ENCODE measurements at places on chromosomes 4 and X.

- no peak for DNase-seq
Observed at GRCh38 chr4:100511896-100512295, 5.9 kb downstream of the EMCN start.

DNA sequence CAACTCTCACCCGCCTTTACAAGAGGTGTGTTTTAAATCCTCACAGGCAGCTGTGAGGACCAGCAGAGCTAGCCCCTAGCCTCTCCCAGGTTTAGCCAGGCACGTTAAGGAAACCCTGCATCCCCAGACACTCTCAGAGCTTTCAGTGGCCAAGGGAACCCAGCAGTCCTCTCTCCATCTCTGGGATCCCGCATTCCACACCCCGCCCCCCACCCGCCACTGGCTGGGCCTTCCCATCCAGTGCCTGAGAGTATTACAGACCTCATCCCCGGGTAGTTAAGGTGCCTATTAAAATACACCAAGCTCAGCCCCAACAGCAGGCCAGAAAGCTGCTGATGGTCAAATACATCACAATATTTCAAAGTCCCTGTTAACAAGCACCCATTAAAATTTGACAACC, 256.2 kb downstream of the BCOR start:
- DNase-seq: no peak

DNA sequence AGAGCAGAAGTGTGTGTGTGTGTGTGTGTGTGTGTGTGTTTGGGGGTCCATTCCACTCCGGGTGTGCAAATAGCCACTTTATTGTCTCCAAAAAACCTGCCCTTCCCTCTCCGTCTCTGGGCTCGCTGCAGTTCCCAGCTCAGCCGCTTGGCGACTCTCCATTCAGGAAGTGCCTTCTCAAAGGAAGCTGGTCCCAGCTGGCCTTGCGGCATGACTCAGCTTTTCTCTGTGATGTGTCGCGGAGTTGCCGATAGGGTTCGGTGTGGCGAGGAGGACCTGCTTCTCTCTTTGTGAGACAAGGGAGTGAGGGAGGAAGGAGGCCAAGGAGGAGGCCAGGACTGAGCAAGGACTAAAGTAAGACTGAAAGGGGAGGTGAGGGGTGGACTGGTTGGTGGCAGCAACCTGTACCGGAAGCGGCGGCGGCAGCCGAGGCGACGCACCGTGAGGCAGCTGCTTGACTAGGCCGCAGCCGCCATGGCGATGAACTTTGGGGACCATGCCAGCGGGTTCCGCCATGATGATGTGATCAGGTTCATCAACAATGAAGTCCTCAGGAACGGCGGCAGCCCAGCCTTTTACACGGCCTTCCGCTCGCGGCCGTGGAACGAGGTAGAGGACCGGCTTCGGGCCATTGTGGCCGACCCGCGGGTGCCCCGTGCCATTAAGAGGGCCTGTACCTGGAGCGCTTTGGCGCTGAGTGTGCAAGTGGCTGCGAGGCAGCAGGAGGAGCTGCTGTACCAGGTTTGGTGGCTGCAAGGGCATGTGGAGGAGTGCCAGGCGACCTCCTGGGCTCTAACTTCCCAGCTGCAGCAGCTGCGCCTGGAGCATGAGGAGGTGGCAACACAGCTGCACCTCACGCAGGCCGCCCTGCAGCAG, at the start of gene TEX13C:
TSS of gene TEX13C (plus strand) at position 226 of the 876 bp plus-strand sequence. CDS start at position 475, 249 bp downstream.
- DNase-seq: no peak

- DNase-seq: no peak
Observed at GRCh38 chrX:2342874-2343273, 157.9 kb downstream of the DHRSX start.

- no peak for DNase-seq
Observed at GRCh38 chrX:29471829-29472228, 743.5 kb upstream of the MAGEB2 start.
